ENCODE measurements at places on chromosomes 2 and 18.

DNA sequence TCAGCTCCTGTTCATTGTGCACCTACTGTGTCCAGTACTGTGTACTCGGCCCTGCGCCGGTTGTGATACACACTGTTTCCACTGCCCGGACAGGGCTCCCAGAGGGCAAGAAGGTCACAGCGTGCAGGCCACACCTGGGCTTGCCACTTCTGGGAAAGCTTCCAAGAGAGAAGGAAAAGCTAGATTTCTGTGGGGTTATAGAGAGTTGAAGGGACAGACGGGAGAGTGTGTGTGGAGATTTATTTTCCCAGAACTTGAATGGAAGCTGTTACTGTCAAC lies 3.8 kb upstream of the CNDP1 start:
- no peak for DNase-seq

DNA sequence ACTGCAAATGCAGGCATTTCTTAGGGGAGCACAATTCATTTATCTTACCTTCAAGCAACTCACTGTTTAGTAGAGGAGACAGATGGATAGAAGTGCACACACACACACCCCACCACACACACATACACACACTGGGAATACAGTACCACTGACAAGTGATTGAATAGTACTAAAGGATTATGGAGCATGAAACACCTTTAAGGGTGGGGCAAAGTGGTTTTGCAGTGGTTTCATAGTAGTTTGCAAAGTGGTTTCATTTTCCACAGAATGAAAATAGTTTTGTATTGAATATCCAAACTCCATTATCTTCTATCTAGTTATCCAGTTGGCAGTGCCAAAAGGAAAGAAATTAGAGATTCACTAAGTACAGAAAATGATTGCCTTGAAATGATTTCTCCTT lies 18.9 kb downstream of the KIF5C start:
- no peak for DNase-seq

DNA sequence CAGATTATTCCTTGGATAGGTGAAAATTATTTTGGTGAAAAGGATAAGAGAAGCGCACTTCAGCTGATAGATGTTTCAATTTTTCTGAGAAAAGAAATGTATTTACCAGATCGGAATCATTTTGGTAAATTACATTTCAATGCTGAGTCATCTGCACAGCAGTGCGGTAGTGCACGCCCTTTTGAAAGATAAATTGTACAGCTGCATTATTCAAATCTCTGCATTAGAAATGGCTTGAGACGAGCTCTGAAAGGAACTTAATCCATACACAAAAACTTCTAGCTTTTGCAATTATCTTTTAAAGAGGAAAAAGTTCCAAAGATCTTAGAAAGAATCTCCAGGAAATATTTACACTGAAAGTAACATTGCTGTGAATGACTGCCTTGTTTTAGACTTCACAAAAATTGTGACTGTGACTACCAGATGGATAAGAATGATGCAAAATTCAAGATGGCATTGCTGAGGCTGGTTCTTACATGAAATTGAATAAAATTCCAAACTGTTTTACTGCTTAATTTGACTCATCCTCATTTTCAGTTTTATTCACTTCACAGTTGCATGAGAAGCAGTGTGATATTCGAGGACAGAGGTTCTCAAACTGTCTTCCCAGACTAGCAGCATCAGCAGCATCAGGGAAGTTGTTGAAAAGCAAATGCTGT lies 161.7 kb downstream of the RND3 start:
- no peak for DNase-seq

DNA sequence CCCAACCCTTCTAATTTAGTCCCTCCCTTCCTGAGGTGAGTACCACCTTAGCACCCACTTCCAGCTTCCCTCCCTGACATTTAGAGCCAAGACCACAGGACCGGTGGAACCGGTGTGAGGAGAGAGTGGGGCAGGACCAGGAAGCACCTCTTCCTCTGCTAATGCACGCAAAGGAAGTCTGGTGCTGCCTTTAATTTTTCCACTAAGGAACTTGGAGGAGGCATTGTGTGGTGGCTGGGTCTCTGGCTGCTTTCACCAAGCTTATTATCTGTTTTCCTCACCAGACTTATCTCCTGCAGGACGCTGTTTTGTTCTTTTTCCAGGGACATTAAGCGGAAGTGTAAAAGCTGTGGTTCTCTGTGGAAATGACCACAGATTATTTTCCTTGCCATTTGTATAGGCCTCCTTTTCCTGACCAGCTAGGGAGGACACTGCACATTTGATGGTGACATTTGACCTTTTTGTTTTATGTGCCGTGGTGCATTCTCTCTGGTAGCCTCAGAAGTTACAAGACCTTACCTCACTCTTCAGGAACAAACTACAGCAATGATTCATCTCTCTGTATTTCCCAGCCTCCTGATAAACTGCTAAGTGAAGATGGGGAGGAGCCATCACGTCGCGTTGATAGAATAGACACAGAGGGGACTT lies 39.8 kb upstream of the SPTBN1 start:
- DNase-seq, result no peak

- DNase-seq, result no peak
Observed at GRCh38 chr2:240635121-240635997, 10.1 kb downstream of the GPR35 start.

GRCh38 chr2:182824767-182825158 lies 41.7 kb downstream of the FRZB start:
- no peak for DNase-seq

DNA sequence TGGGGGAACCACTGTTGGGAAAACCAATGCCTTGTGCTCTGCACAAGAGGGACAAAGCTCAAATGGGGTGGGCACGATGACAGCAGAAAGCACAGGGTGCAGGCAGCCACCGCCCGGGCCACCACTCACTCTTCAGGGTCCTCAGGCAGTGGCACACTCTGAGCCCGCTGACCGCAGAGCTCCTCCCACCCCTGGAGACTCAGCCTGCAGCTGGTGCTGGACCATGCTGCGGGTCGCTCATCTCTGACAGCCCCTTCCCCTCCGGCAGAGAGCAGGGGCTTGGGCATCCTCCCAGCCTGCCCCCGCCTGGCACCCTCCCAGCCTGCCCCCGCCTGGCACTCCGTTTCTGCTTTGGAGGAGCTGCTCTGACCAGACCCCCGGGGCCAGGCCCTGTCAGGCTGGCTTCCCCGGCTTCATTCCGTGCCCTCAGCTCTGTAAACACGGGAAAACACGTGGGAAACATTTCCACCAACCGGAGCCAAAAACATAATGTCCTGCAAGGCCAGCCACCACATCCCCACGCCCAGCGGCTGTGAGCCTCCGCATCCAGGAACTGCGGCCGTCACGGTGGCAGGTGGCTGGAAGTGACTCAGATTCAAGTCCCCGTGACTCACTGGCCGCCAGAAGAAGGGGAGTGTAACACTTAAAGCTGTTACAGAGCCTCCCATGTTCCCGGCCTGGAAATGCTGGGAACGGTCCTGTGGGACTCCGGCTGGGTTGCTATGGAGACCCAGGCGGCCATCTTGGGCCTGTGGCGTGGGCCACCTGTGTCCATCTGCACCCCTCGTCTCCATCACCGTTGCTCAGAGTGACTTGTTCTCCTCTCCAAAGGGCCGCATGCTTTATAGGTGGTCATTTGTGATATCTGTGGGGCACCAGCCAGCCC lies 6.8 kb upstream of the SNED1 start:
- no peak for DNase-seq

DNA sequence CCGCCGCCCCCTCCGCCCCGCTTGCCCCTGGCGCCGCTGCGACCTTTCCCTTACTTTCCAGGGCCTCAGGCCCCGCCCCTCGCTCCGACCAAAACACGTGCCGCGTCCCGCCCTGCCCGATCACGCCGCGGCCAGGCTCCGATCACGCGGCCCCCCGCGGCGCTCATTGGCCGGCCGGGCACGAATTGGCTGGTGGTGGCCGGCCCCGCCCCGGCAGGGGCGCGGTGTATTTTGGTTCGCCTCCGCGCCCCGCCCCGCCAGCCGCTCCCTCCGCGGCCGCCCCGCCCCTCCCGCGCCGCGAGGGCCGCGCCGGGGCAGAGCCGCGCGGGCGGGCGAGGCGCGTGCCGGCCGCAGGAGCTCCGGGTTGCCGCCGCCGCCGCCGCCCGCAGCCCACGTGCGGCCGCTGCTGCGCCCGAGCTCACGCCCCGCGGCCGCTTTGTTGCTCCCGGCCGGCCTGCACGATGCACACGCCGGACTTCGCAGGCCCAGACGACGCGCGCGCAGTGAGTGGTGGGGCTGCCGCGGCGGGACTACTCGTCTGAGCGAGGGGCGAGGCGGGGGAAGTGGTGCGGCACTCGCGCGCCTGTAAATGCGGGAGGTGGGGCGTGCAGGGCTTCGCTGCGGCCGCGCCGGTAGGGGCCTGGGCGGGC lies at the start of gene KLF11:
KLF11 (plus strand) TSS at position 295 of the 650 bp plus-strand sequence; CDS start at position 462, 167 bp downstream.
- peak; percentile 77 for DNase-seq
